AG04449 (cell line): ENCODE measurements at places on chromosomes 1 and 21.

DNA sequence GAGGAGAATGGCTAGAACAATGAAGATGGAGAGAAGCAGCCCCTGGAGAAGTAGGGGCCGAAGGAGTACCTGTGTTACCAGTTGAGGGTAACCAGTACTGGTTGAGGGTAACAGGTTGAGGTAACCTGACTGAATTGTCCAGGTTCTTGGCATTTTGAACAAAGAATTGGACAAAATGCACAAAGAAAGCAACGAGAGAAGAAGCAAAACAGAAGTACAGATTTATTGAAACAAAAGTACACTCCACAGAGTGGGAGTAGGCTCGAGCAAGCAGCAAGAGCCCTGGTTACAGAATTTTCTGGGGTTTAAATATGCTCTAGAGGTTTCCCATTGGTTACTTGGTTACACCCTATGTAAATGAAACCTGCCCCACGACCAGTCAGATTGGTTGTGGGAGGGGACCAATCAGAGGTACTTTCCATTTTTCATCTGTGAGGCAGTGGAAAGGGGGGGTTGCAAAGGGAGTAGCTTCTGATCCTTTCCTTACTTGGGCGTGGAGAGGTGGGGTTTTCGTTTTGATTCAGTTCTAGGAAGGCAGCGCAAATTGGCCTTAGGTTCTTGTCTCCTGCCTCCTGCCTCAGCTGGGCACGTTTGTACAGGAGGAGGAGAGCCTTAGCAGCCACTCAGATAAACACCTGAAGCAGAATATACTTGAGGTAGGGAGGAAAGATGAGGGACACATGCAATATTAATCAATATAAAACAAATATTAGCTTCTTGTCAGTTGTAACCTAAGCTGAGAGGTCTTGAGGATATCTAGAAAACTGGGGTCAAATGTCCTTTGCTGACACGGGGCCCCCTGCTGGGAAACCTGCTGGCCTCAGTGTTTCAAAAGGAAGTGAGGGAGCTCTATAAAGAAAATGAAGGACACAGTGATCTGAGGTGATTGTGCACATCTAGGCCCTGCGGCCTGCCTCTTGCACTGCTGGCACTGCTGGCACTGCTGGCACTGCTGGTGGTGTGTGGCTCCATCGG is 14.3 kb upstream of the LSM10 start:
- DNase-seq = no peak

DNA sequence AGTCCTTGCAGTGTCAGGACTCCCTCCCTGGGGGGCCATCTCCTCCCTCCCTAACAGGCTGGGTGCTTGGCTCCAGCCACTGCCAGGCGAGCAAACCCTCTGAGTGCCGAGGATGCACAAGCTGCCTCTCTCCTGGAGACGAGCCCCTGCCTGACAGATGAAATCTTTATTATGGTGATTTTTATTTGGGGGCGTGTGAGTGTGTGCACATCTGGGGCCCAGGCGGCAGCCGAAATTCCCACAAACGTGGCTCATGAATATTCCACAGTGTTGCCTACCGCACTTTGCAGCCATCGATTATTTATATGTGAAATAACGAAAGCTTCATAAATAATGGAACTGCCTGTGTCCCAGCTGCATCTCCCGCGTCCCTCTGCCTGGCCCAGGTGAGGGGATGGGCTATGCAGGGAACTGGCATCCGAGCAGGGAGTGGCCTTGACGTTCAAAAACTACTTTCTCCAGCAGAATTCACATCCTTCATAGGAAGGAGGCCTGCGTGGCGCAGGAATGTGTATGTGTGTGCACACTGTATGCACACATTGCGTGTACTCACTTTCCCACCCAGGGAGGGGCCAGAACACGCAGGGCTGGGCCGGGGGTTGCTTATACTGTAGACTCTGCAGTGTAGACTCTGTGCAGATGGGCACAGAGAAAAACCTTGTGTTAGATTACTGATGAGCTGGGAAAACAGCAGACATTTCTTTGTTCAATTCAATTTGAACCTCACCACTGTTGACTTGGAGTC is 73.1 kb downstream of the UBIAD1 start:
- DNase-seq = no peak

GRCh38 chr1:6544831-6545230 is 9.5 kb downstream of the NOL9 start:
- DNase-seq = no peak

DNA sequence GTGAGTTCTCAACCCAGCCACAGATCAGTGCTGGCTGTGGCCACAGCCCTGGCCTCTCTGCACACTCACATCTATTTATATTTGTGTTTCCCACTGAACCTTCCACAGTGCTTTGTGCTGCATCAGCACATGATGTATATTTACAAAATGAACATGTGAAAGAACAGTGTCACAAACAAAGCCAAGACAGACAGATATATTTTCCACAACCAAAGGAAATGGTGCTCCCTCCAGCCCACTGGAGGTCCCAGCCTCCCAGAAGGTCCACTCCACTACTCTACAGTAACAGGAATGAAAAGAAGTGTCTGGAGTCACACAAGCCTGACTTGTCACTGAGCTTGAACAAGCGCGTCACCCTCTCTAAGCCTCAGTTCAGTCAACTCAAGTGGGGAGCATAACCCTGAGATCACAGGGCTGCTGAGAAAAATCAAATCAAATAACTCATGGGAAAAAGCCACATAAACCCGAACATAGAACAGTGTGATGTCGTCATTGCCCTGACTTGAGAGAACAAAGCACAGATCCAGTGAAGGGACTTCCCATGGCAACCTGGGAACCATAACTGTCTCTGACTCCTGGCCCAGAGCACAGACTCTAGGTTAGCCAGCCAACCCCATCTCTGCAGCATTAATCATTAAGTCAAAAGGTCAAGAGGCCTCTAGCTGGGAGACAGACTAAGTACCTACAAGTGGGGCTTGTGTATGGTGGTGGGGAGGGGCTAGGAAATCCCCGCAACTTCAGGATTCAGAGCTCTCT is 121.2 kb downstream of the TRABD2B start:
- DNase-seq = no peak
